A549 treated with ZK216348 at 1 μM for 4 hours (cell line): ENCODE measurements at places on chromosomes 6 and 20. TPM values are rescaled to one million over a fixed set of nuclear protein-coding genes. Genes with fewer than 3 reads are reported as not detected.

NRM gene
- total RNA-seq, result 20.2 to 28.1 TPM (median 26.5 TPM) in 5 replicates

ELOVL4 gene
- total RNA-seq, result 1.2 to 2.4 TPM (median 1.6 TPM) in 5 replicates

CDK19 gene
- total RNA-seq, result 2.7 to 5.5 TPM (median 4.9 TPM) in 5 replicates

RPS21 gene
- total RNA-seq, result 1,819 to 3,042 TPM (median 2,631 TPM) in 5 replicates

XKR7 gene
- 0.02 to 0.03 TPM in 2 of 5 replicates, not detected in the others for total RNA-seq
